ENCODE measurements at places on chromosomes 4 and X.

DNA sequence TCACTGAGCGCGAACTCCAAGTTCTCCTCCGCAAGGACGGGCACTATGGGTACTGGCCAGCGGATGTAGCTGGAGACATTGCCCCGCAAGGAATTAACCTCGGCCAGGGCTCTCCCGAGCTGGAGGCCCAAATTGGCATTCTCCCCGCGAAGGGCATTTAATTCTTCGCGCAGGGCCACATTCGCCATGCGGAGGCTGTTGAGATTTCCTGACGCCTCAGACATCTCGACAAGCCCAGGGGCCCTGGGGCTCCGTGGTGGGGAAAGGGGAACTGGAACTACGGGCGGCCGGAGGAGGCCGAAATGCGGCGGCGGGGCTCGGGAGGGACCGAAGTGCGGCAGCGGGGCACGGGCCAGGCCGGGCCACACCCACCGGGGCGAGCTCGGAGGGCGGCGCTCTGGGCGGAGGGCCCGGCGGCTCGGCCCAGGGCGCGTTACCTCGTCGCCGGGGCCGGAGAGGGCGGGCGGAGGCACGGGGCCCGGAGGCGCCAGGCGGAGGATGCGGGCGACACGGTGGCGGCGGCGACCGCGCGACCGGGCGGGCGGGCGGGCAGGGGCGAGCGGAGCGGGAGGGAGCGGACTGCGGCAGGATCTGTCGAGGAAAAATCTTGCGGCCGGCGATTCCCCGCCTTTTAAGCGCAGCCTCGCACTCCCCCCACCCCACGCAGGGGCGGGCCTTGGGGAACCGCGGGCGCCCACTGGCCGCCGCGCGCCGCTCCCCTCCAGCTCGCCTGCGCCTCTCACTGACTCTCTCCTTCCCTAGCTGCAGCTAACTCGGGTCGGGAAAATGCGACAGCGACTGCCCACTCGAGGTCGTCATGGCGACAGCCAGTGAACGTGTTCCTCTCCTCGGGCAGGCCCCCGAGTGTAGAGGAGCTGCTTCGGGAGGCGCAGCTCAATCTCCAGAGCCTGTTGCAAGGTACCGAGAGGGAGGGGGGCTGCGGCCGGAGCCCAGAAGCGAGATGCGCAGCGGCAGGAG lies at the start of gene RTL5:
TSS of gene RTL5 (minus strand) at position 599 of the 978 bp plus-strand sequence.
- peak; percentile 61 for DNase-seq

DNA sequence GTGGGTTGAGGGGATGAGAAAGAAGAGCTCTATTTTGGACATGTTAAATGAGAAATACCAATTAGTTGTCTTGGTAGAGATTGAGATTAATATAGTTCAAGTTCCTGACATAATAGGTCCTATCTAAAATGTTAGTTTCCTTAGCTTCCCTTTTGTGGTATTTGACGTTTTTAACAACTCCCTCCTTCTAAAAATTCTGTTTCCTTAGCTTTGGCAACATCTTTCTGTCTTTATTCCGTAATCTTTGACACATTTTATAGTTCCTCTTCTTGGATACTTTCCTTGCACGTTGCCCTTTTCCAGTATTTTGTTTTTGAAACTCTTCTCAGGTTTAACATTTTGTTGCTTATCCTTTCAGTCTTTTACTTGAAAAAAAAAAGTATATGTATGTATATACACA lies 36.9 kb downstream of the LAMTOR3 start:
- DNase-seq = no peak

- DNase-seq = no peak
Measured at GRCh38 chrX:30830326-30830943, 58.6 kb downstream of the TAB3 start.

DNA sequence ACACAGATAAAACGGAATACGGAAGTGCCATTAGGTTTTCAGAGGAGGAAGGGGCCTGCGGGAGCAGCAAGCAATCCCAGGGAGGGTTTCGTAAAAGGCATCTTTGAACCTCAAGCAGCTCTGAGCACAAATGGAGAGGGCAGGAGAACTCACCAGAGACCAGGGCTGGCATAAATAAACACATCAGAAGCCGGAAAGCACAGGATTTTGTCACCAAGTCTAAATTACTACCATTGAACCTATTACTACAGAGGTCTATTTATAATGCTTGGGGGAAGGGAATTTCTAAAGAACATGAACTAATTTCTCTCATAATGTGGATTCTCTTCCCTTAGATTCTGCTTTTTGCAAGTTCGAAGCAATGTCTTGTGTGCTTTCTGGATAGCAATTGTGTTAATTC lies 39.6 kb upstream of the MBTPS2 start:
- no peak for DNase-seq

- no peak for DNase-seq
Measured at GRCh38 chr4:10703766-10704429, 19.3 kb upstream of the CLNK start.

GRCh38 chrX:125005863-125006262 lies 313.8 kb upstream of the TEX13C start:
- no peak for DNase-seq

DNA sequence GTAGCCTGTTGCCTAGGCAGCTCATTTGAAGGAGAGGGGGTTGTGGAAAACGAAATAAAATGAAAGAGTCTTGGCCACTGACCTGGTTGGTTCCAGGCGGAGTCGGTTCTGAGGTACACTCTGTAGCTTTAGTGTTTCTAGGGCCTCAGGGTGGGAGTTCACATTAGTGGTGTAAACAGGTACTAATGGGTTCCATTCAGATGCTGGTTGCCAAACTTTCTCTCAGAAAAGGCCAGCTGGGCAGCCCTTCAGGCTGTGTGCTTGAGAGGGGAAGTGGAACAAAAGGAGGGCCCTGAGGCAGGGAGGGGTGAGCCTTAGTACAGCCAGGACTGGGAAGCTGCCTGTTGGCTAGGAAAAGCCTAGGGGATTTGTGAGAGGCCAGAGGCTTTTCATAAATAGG lies 24.8 kb downstream of the NHSL2 start:
- DNase-seq = no peak

DNA sequence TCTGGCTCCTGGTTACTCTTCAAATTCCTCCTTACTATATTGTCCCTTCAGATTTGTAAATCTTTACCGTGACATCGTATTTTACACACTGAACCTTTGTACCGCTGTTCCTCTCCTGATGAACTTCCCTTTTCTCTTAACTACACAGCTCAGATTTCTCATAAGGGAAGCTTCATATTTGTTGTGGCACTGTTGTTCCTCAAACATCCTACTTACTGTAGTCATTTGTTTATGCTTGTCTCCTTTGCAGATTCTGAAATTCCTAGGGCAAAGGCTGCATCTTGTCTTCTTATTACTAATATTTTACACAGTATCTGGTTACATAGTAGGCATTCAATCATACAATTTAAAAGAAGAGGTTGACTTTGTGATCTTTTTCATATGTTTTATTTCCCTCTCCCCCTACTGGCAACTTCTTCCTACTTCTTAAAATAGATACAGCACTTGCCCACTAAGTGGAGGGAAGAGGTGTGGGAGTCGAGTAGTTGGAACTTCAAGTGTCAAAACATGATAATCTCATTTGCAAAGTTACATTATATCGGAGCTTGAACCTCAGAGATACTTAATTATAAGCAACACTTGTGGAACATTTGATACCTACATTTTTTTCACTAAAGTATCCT lies 50.0 kb downstream of the TET2 start:
- no peak for DNase-seq

DNA sequence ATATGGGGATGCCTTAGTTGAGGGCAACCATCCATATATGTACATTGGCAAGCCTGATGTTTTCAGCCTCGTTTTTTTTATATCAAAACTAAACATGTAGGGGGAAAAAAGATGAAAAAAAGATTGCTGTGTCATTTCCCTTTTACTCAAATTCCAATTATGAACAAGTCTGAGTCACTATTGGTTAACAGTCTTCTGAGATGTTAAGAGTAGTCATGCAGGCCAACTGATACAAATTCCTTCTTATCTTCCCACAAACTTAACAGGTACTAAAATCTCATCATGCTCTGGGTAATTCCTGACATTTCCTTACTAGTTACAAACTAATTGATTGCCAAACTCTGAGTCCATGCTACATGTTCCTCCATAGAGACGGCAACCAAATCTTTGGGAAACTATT lies 222.1 kb downstream of the FRMPD4 start:
- DNase-seq = no peak

DNA sequence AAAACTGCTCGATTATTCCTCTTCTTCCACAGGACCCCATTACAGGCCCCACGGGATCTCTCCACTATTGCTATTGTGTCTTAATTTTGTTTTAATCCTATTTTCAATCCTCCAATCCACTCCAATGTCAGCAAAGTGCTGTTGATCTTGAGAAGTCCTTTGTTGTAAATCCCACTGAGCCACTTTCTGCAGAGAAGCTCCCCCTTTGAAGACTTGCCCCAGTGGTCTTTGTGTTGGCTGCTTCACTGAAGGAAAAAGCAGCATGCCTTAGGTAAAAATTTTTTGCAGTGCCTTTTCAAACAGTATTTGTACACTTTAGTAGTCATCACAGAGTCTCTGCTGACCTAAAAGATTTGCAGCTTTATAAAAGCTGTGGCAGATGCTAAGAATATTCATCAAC lies 252.0 kb upstream of the SLC7A11 start:
- no peak for DNase-seq

- no peak for DNase-seq
Measured at GRCh38 chr4:179695175-179695574, 2252.9 kb upstream of the AGA start.

GRCh38 chr4:72505314-72505744 lies 63.7 kb downstream of the ADAMTS3 start:
- no peak for DNase-seq

GRCh38 chr4:123050018-123050417 lies 127.6 kb upstream of the NUDT6 start:
- no peak for DNase-seq

DNA sequence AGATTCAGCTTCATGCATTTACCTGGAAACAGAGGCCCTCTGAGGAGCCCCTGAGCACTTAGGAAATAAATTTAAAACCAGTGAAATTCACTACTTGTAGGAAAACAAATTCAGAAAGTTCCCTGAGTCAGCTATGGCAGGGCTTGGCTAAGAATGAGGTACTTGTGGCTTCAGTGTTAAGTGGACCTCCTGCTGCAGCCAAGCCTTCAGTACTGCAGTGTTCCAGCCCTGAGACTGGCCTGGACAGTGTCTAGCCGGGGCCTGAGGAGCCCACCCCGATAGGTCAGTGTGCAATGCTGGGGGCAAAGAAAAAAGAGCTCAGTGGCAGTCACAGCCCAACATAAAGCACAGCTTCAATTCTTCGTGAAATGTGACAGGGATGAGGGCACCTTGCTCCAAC lies 41.9 kb downstream of the F11 start:
- no peak for DNase-seq
